ENCODE measurements at places on chromosomes 16 and 17.

DNA sequence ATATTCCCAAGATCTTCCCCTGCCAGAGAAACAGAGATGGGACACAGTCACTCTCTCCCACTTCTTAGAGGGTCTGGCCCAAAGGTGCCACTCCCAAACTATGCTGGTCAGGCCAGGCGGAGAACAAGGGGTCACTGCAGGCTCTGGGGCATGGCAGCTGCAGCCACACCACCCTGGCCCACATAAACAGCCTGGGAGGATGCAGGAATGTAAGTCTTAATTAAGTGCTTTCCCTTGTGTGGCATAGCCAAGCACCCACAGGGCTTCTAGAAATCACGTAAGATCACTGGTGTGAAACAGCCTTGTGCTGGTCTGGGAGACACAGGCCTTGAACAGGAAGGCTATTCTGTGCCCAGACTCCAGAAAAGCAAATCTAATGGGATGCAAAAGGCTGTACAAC, 31.5 kb downstream of the ABCC12 start:
- DNase-seq = no peak

DNA sequence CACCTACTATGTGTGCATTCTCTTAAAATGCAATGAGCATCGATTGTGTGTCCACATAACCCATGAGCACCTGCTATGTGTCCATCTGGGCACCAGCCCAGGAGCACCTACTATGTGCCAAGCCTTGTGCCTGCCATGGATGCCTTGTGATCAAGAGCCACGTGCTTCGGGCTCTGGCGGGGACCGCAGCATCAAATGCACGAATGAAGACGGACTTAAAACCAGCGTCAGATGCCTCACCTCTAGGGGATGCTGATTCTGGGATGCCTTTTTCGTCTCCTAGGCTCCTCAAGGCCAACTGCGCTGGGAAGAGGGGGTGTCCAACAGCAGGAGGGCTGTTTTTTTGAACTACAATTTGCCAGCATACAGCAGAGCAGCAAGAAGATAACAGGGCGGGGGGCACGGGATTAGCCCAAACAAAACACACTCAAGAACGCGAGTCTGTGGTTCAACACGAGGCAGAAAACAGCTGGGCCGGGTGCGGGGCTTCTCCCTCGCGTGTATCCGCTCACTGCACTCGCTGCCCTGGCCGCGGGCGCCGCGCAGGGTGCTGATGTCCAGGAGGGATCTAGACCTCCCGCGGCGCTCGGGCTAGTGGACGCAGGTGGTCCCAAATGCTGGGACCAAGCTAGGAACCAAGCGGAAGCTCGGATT, 1.2 kb upstream of the GLIS2 start:
- DNase-seq = no peak

DNA sequence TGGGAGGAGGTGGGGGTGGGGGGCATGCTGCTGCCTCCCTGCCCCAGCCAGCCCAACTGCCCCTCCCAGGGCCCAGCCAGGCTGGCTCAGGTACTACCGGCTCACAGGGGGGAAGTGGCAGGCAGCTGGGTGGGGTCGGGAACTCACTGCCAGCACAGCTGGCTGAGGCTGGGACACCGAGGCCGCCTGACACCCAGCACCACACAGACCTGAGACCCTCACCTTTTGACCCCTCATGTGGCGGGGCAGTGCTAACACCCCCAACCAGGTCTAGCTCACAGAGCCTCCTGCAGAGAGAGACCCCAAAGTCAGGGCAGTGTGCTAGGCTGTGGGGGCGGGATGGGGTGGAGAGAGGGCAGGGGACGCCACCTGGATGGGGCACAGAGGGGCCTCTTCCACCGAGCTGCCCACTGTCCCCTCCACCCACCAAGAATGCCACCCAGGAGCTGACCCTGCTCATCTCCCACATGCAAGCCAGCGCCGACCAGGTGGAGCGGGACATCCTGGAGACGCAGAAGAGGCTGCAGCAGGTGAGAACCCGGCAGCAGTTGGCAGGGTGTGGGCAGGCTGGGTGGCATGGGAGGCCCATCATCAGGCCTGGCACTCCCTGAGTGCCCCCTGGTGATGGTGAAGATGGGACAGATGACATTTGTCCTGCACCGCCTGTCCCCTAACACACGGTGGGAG, 3.0 kb downstream of the EVPLL start:
- DNase-seq = no peak

DNA sequence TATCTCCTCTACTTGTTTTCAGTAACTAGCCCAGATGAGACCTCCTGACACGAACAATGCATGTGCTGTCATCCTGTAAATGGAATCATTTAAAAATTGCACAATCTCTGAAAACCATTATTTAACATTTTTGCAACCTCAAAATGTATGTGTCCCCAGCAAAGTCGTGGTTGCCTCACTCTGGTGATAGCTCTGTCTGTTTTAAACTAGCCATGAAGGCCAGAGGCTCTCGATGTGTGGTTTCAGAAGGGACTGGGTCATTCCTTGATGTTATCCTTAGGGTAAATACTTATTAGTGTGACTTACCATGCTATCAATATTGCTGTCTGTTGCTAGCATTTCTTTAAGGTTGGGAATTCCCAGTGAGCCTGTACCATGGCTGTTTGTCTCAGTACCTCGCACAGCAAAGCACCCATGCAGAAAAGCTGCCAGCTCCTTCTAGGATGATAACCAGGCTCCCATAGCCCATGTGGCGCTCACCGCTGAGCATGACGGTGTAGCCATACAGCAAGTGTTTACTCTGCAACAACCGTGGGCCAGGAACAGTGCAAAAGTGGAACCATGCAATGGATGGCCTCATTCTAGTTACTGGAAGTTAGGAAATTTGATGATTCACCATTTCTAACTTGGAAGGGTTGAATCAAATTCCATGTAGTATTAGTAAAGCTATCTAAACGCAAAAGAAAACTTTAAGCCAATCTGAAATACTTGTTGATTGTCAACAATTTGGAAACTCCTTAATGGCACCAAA, 2.9 kb upstream of the PGS1 start:
- no peak for DNase-seq

DNA sequence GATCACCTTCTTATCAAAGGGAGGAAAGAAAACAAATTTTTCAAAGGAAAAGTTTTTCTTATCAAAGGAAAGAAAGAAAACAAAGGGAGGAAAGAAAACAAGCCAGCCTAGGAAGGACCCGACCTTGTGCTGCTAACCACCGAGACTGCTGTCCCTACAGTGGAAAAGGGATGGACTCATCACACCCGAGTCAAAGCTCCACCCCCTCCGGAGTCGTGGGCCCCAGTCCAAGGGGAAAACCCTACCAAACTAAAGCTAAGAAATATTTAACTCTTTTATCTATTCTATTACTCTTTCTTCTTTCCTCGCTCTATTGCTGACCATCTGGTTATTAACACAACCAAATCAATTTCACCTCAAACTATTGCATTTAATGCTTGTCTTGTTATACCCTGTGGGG, 6.1 kb upstream of the ENDOV start:
- no peak for DNase-seq

DNA sequence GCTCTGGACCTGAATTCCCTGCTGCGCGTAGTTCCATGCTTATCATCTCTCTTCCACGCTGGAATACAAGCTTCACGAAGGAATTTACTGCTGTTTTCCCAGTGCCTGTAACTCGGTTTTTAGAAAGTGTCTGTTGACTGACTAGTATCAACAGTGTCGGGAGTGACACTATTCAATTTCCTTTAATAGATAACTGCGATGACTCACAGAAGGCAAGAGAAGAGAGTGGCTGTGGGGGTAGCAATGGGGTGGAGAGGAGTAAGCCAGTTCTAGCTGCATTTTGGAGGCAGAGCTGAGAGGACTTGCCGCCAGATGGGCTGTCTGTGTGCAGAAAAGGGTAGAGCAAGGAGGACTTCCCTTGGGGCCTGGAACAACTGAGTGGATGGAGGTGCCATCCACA, 25.2 kb downstream of the B4GALNT2 start:
- DNase-seq = no peak

DNA sequence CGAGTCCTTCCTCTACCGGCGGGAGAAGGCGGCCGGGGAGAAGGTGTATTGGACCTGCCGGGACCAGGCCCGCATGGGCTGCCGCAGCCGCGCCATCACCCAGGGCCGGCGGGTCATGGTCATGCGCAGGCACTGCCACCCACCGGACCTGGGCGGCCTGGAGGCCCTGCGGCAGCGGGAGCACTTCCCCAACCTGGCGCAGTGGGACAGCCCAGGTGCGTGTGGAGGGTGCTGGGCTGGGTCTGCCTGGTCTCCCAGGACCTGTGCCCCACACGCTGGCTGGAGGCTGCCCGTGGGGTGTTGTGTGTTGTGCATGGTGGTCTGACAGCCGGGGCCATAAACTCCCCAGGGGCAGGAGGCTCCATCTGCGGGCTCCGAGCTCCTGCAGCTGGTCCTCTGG, 25.4 kb downstream of the FLYWCH1 start:
- DNase-seq = no peak

DNA sequence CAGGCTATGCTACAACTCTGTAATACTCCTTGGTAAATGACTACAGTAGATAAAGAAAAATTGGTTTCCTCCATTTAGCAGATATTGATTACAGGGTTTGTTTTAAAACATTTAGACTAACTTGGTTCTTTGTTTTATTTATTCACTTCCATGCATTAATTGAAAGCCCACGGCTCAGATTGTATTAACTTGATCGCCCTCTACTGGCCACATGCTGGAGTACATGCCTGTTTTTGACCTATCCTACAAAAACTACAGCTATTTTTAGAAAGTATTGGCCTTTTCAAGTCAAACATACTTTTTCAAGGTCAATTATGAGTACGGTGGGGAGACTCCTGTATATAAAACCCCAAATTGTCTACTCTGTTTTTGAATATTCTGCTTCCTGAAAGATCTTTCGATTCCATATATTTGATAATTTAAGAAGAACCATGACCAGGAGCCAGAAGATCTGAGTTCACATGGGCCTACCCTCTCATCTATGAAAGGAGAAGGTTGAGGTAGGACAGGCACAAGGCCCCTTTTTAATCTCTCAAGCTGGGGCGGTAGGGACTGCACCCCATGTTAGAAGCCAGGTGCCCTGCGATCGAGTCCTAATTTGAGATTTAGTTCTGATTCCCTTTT, 51.8 kb downstream of the CA10 start:
- peak; percentile 44 for DNase-seq

DNA sequence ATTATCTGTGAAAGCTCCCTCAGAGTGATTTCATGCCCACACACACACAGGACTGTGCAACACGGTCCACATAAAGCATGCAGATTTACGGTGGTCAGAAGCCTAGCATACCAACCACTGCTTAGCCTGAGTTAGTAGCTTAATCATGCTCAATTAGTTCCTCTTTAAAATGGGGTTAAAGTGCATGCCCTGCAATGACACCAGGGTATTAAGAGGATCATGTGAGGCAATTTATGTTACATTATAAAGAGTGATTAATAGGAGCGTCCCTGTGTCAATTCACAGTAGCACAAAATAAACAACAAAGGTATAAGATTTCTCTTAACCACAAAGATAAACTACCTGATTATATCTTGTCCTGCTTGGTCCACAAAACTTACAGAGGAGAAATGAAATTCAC, 39.8 kb downstream of the C17orf67 start:
- DNase-seq = no peak

GRCh38 chr16:27325736-27326135, 12.0 kb downstream of the IL4R start:
- DNase-seq = no peak

- DNase-seq = no peak
Observed at GRCh38 chr16:50733468-50733867, 8.4 kb upstream of the CYLD start.

DNA sequence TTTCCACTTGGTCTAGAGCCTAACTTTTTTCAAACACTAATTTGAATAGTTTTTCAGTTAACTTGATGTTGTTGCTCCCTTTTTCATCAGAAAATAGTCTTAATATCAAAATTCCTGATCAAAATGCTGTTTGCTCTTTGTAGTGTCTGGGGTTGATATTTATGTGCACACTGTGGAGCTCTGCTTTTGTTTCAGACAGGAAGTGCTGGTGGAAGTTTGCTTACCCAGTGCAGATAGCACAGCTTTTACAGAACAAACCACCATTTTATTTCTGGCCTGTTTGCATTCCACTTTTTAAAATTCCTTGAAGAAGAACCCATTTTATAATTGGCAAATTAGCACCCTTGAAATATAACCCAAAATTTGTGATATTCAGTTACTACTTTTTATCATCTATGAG, 125.4 kb downstream of the MRTFB start:
- DNase-seq = no peak

Data from stimulated activated CD4-positive, alpha-beta T cell treated with anti-CD3 and anti-CD28 coated beads, Interleukin-2, amount 100 ng/mL, for 24 hours (primary cell).